ENCODE measurements at places on chromosomes 12 and 14.

- DNase-seq, result no peak
Observed at GRCh38 chr14:22657861-22658260, 13.7 kb upstream of the OR6J1 start.

DNA sequence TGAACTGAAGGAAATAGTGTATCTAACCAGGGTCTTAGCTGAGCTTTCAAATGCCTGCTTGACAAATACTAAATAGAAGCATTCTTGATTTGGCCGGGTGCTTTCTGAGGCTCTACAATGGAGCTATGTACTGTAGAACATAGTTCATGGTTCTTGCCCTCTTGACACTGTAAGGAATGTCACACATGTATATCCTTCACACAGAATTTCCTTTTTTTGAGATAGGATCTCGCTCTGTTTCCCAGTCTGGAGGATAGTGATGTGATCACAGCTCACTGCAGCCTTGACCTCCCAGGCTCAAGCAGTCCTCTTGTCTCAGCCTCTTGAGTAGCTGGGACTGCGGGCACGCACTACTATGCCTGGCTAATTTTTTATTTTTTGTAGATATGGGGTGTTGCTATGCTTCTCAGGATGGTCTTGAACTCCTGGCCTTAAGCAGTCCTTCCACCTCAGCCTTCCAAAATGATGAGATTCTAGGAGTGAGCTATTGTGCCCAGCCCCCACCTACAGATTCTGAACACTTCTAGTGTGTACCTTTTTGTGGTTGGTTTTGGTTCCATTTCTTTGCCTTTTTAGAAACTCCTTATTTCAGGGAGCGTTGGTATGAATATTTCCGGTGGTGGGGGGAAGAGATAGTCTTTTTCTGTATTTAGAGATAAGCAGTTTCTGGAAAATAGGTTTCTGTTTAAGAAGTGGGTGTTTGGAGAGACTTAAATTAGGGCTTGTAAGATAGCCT is 4.2 kb downstream of the MLXIP start:
- no peak for DNase-seq

DNA sequence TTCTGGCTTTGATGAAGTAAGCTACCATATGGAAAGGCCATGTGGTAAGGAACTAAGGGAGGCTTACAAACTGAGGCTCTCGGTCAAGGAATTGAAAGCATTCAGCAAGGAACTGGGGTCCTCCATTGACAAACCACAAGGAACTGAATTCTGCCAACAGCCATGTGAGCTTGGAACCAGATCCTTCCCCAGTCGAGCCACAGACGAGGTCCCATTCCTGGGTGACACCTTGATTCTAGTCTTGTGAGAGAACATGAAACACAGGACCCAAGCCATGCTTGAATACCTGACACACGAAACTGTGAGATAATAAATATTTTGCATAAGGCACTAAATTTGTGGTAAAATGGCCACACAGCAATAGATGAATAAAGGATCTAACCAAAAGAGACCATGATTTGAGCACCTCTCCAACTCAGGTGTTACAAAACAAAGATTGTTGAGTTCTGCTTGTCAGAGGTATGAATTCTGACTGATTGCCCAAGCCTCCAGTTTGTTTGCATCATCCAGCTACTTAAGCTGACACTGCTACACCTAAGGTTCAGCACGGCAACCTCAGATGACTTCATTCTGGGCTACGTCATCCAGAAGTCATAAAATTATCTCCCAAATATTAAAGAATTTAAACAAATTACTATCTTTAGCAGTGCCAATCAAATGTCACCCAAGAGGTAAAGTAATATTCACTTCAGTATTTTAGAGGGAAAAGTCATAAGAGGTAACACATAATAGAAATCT is 59.4 kb downstream of the GARIN6 start:
- DNase-seq, result no peak

- no peak for DNase-seq
Observed at GRCh38 chr12:115213538-115214016, 529.6 kb upstream of the TBX3 start.

- no peak for DNase-seq
Observed at GRCh38 chr14:74127634-74128033, 42.9 kb downstream of the LIN52 start.

DNA sequence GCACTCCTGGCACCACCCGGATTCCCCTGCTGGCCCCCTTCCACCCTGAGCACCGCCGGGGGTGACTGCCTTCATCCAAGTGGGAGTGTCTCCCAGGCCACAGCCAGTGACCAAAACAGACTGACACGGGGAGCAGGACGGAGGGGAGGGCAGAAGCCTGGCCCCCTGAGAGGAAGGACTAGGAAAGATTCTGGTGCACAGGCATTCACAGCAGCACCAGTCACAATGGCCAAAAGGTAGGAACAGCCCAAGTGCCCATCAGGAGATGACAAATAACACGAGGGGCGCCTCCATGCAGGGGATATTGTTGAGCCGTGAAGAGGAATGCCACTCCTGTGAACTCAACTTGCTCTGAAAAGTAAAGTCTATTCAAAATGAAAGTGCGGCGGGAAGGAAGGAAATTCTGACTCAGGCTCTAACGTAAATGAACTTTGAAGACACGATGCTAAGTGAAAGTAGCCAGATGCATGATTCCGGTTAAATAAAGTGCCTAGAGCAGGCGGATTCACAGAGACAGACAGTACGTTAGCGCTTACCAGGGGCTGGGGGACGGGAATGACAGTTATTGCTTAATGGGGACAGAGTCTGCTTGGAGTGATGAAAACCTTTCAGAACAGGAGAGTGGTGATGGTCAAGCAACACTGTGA is 146.1 kb upstream of the NCOR2 start:
- no peak for DNase-seq

DNA sequence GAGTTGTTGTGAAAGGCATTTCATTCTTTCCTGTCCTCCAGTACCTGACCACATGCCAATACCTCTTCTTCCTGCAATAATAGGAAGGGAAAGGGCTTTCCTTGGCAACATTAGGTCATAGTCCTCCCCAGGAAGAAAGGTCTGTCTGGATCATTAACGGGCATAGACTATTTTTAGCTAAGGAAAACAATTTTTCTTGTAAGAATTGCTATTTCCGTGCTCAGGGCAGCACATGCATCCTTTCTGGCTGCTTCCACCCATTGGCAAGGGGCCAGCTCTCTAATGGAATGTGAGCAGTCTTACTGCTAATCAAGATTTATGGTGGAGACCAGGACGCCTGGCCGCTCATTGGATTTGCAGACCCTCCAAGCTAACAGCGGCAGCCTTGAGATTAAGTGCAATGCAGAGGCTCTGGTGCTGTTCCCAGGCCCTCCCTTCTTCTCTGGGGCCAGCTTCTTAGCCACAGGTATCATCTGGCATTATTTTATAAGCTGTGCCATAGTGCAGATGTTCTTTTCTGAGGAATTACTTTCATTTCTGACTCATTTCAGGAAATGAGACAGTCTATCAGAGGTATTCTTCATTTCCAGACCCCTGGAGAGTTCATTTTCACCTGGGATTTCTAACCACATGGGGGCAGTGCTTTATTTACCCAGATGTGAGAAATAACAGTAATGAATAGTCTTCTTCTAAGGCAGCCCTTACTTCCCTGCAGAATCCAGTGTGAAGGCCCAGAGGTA is 52.9 kb downstream of the ANO6 start:
- DNase-seq, result peak; percentile 45

DNA sequence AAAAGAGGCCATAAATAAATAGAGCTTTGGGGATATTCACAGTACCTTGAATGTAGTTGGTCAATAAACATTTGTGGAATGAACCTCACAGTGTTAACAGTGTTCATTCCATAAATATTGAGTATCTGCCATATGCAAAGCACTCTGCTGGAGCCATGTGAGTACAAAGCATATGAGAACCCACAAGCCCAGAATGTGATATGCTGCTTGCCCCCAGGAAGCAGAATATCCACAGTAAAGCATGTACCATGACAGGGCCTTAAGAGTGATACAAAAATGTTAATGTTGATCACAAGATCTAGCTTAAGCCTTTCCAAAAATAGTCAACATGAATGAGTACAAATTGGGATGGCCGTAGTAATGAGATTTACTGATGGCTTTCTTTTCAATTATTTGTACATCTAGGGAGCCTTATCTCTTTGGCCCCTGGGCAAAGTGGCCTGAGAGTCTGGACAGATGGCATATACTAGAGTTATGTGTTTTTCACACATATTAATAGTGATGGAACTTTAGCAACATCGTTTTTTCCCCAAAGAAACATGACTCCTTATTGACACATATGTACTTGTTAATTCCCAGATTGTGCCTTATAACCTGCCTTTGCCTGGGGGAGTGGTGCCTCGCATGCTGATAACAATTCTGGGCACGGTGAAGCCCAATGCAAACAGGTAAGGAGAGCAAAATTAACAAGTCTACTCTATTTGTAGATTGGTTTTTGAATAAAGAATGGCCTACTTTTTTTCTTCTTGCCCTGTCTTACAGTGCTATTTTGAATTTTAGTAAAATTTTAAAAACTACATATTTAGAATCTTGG is 10.9 kb downstream of the LGALS3 start:
- DNase-seq, result no peak

GRCh38 chr14:50542941-50543418 is 10.6 kb upstream of the MAP4K5 start:
- DNase-seq, result peak; percentile 38

GRCh38 chr12:56086608-56087007 is 6.6 kb downstream of the ERBB3 start:
- DNase-seq, result no peak

GRCh38 chr14:29339494-29340172 is 573.0 kb downstream of the FOXG1 start:
- no peak for DNase-seq

GRCh38 chr12:24198936-24199671 is 249.6 kb upstream of the SOX5 start:
- DNase-seq, result no peak

DNA sequence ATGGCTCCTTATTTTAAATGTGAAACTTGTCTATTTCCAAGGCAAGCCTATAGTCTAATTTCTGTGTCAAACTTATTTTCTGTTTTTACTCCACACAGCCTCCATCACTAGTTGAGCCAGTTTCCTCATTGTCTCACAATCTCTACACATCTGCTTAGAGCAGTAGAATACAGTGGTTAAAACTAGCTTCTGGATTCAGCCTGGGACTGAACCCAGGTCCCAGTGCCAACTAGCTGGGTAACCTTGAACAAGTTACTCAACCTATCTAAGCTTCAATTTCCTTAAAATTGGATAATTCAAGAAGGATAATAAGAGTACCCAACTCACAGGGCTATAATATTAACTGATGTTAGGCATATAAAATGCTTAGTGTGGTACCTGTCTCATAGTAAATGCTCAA is 304.7 kb upstream of the NPAS3 start:
- DNase-seq, result no peak

DNA sequence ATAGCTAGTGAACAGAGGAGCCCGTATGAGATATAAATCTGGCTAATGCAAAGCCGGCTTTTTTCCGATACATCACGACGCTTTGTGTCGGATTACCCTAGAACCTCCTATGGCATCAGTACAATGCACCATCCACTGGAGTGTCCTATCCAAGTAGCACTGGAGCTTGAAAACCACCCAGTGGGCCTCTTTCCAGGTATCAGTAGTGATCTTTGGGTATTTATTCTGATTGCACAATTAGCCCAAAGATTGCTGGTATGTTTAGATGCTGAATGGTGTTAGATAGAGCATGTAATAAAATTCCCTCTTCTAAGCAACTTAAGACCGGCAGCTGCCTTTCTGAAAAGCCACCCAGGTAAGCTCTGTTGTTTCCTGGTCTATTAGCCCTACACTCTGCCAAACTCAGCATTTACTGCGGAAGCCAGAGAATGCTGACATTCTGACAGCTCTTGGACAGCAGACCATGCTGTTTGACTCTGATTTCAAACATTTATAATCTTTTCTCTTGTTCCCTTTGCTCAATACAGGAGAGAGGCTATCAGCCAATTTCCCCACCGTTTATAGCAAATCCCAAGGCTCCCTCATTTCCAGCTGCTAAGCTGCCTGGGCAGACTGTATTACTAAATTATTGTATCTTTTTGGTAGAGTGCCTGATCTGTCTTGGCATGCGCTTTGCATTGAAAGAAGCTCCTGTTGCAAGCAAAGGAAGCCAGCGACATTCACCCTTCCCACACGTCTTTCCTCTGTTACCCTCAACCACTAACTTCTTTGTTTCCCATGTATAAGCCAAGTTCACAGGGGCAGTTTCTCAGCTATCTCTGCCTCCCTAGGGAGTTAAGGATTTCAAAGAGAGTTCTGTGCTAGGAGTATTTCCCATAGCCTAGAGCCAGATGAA is 388.3 kb upstream of the GARIN6 start:
- peak; percentile 18 for DNase-seq

DNA sequence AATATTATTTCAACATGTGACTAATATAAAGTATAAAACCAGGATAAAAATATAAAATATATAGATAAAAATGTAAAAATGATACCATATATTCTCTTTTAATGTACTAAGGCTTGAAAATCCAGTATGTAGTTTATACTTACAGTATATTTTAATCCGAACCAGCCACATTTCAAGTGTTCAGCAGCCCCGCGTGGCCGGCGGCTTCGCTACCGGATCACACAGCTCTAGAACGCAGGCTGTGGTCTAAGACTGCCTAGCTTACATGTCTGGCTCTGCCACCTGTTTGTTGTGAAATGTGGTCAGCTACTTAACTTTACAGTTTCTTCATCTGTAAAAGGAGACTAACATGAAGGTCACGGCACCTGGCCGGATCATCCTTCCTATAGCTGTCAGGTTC is 189.7 kb upstream of the TBX3 start:
- no peak for DNase-seq

DNA sequence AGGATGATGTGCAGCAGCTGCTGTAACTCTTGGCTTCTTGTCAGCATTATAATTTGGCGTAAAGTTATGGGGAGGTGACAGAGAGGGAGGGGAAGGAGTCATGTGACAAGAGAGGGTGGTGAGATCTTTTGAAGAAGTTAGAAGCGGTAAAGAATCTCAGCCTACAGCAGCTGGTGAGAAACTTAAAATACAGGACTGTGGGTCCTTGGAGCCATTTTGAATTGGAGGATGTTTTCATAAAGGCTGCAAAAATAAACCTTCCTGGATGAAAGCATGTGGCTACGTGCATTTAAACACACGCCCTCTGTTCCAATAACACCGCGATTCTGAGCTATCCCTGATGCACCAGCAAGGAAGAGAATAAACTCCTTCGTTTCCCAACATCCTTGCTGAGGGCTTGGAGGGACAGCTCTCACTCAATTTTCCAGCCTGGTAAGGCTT is 133.7 kb downstream of the TMEM30B start:
- no peak for DNase-seq

DNA sequence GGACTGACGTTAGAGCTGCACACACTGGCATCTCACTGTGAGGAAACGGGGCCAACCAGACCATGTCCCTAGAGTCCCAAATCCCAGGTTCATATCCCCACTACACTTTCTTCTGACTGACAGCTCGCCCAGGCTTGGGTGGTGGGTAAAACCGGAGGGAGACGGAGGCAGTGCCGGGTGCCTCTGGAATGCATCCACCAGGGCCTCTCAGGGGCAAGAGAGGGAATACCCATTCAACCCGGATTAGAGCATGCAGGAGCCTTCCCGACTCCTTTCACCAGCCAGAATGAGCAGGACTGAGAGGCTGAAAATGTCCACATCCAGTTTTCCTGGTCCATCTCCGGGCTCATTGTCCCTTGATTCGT is 297.2 kb downstream of the ADGRD1 start:
- DNase-seq, result no peak
